ENCODE measurements at places on chromosomes 2 and 18.

GRCh38 chr18:10025711-10026670 lies 112.2 kb downstream of the VAPA start:
- DNase-seq = no peak

DNA sequence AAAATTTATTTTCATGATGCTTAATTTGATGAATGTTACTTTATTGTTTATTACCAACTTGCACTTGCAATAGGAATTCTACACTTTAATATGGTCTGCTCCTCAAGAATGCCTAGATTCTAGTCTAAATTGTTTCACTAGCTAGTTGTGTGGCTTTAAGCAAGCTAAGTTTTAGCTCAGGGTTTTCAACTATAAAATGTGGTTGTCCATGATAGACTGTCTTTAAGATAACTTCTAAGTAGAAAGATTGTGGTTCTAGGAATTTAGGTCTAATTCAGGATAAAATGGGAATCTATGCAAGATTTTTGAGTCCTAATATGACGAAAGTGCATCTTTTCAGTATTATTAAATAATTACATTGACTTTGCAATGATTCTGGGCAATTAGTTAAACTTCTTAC lies 294.0 kb downstream of the PLCL1 start:
- DNase-seq = no peak

- no peak for DNase-seq
These were observed 83.0 kb downstream of the STPG4 start for GRCh38 chr2:47072018-47072691.

DNA sequence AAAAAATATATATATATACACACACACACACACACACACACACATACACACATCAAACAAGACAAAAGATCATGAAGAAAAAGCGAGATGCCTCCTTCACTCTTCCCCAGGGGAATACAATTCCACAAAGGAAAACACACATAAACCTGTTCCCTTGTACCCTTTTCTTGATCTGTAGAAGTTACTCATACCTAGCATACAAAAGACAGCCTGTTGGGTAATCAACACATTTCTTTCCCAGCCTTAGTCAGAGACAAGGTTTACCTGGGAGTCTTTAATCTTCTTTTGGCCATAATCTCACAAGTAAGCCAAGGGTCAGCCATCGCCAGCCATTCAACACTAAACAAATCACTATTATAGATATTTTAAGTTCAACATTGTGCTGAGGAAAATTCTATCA lies 407.0 kb downstream of the SUCLG1 start:
- no peak for DNase-seq

GRCh38 chr2:47008381-47009252 lies 93.0 kb upstream of the MCFD2 start:
- DNase-seq = peak; percentile 38

GRCh38 chr2:131033786-131034121 lies 59.5 kb downstream of the FAM168B start:
- DNase-seq = no peak

DNA sequence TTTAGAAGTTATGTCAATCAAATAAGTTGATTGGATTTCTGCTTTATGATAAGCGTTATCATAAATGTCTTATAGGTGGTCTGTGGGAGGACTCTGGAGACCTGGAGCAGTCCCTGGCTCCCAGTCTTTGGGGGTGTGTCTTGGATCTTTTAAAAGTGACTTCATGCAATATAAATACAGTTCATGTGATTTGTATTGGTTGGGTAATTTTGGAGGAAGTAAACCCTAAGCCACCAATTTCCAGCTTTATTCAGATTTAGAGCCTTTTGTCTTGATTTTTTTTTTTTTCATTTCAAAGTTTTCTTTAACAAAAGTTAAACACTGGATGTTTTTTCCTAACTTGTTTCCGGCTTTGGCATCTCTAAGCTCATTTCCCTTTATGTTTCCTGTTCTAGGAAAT lies 68.8 kb downstream of the MAP4K4 start:
- DNase-seq = no peak

DNA sequence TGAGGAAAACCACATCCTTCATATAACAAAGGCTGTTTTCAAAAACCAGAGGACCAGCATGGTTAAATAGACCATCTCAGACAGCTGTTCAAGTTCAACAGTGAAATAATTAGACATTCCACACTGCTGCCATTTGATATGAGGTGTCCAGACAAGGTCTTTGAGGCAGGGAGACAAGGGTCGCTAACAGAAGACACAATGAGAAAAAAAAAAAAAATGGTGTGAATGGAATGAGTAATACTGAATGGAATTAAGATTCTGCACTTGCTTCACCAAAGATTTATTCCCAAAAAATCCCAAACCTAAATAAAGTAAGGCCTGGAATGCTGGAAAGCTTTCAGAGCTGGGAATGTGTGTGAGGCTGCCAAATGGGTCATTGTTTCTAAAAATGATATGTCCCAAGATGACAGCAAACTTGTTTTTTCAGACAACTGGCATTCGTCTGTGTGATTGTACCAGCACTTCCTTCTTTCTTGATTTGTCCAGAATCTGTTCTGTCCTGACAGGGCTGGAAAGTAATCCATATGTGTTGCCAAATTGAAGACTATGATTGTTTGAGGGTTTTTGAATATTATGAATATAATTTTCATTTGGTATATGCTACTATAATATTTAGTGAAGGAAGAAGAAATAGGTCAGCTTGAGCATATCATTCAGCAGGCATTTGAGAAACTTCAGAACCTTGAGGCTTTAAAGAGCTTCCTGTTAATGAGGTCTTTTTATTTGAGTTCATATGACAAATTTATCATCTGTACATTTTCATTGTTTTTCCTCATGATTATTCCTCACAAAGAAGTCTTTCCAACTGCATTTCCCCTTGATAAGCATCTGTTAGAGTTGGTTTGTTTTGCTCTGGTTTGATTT lies 85.2 kb upstream of the ITGA4 start:
- DNase-seq = peak; percentile 61

- peak; percentile 50 for DNase-seq
These were observed 93.9 kb downstream of the ACVR1 start for GRCh38 chr2:157782057-157782845.

- no peak for DNase-seq
These were observed 165.0 kb downstream of the ANTXR1 start for GRCh38 chr2:69177785-69178636.

- DNase-seq = no peak
These were observed 65.4 kb downstream of the DIS3L2 start for GRCh38 chr2:232026910-232027309.

DNA sequence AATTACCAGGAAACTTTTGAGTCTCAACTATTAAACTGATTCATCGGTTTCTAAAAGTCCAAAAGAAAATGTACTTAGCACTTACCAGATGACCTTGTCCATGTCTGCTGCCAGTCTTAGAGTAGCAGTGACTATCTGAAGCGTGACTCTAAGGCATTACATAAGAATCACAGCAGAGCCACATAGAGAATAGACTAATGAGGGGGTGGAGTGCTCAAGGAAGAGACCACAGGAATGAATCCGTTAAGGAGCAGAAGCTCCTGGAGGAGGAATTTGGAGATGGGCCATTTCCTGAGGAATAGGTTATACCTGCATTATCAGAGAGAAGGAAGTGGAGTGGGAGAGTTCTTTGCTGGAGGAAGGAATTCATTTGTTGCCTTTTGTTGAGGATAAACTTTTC lies 116.0 kb downstream of the MAP3K20 start:
- peak; percentile 81 for DNase-seq

GRCh38 chr2:18610090-18610489 lies 20.7 kb upstream of the NT5C1B start:
- no peak for DNase-seq

All from renal cortical epithelial cell (primary cell).